Peyer's patch (tissue), 4 donors: ENCODE measurements at places on chromosomes 4 and X. TPM values are rescaled to one million over a fixed set of nuclear protein-coding genes. Genes with fewer than 3 reads are reported as not detected.

GPC4 gene
- 7.4 TPM for total RNA-seq

HSFX3 gene
- total RNA-seq = not detected

PSAPL1 gene
- total RNA-seq = not detected

ABCE1 gene
- 15.4 TPM for total RNA-seq
